Uterine smooth muscle cell (primary cell): ENCODE measurements at places on chromosomes 11 and 22. TPM values are rescaled to one million over a fixed set of nuclear protein-coding genes. Genes with fewer than 3 reads are reported as not detected.

The MOGAT2 gene
- not detected in 2 replicates for total RNA-seq

The RHOG gene
- total RNA-seq = 10.4 and 11.4 TPM in 2 replicates

The CDHR5 gene
- total RNA-seq = not detected in 2 replicates

The PSMC3 gene
- total RNA-seq = 149 and 340 TPM in 2 replicates

The TPBGL gene
- total RNA-seq = 0.11 TPM in 1 of 2 replicates, not detected in the other

The TRIM49 gene
- total RNA-seq = not detected in 2 replicates

The GGT1 gene
- total RNA-seq = 1.8 and 3.0 TPM in 2 replicates

The RFPL3 gene
- total RNA-seq = not detected in 2 replicates

The SLC29A2 gene
- 0.11 and 0.37 TPM in 2 replicates for total RNA-seq

The HPS5 gene
- 33.2 and 38.9 TPM in 2 replicates for total RNA-seq

The ELF5 gene
- total RNA-seq = 0.12 TPM in 1 of 2 replicates, not detected in the other

The FBXO7 gene
- total RNA-seq = 46.4 and 47.9 TPM in 2 replicates

The TRIM49C gene
- total RNA-seq = not detected in 2 replicates

The RAB6A gene
- total RNA-seq = 151 and 186 TPM in 2 replicates

The TSGA10IP gene
- total RNA-seq = 0.11 and 0.37 TPM in 2 replicates

The SH3BP1 gene
- 9.6 and 11.7 TPM in 2 replicates for total RNA-seq

The LRP4 gene
- total RNA-seq = 2.9 and 4.7 TPM in 2 replicates

The OLFML1 gene
- 4.2 and 10.5 TPM in 2 replicates for total RNA-seq

The POLA2 gene
- total RNA-seq = 5.9 and 23.0 TPM in 2 replicates

The OTOG gene
- total RNA-seq = not detected in 2 replicates

The LRRN4CL gene
- total RNA-seq = 12.2 and 23.5 TPM in 2 replicates

The OR4A5 gene
- total RNA-seq = not detected in 2 replicates

The EHF gene
- total RNA-seq = not detected in 2 replicates

The SELENOO gene
- 25.6 and 28.3 TPM in 2 replicates for total RNA-seq

The CCDC88B gene
- total RNA-seq = 1.9 and 2.0 TPM in 2 replicates

The TMEM191C gene
- total RNA-seq = 0.66 and 1.5 TPM in 2 replicates

The THRSP gene
- not detected in 2 replicates for total RNA-seq

The MYO7A gene
- total RNA-seq = 0.11 and 0.12 TPM in 2 replicates

The CRACR2B gene
- total RNA-seq = 1.00 and 1.9 TPM in 2 replicates

The CCT8L2 gene
- total RNA-seq = under 0.01 TPM in 1 of 2 replicates, not detected in the other

The GTSE1 gene
- 4.2 and 16.8 TPM in 2 replicates for total RNA-seq

The CDC42BPG gene
- total RNA-seq = 0.11 and 0.12 TPM in 2 replicates

The GRAP2 gene
- total RNA-seq = not detected in 2 replicates

The DLG2 gene
- total RNA-seq = 0.75 and 1.1 TPM in 2 replicates

The DEFB131B gene
- not detected in 2 replicates for total RNA-seq

The PKDREJ gene
- total RNA-seq = not detected in 2 replicates

The MS4A6E gene
- not detected in 2 replicates for total RNA-seq

The RFPL1 gene
- total RNA-seq = not detected in 2 replicates

The MARK2 gene
- total RNA-seq = 7.2 and 8.2 TPM in 2 replicates

The MMP12 gene
- 0.11 TPM in 1 of 2 replicates, not detected in the other for total RNA-seq

The VSTM5 gene
- total RNA-seq = 0.62 and 1.00 TPM in 2 replicates
